ENCODE measurements at places on chromosomes 5 and 9. TPM values are rescaled to one million over a fixed set of nuclear protein-coding genes. Genes with fewer than 3 reads are reported as not detected.

DNA sequence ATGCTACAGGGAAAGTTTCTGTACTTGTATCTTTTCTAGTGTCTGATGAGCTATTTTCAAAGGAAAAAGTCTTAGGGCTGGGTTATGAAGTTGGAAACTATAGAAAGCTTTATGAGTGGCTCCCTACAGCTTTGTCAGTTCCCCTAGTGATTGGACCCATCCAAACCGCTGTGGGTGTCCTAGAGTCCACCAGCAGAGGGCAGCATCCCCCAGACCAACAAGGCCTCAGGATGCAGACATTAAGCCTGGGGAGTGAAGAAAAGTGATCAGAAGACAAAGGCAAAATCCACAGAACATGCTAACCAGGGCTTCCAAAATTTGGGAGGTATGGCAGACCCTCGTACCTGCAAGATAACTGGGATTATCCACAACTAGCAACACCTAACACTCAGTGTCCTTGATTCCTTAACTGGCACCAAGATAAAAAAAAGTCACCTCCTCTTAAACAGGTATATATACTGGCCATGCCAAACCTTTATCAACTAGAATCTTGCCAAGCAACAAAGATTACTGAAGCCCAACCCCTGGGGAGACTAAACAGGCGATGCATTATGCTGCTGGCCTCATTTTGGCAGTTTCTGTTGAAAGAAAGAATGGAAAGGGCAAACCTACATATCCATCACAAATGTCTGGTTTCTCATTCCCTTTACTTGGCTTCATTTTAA, 110.4 kb upstream of the NR5A1 start:
- DNase-seq = peak; percentile 75
- H3K36me3 ChIP-seq = no peaks in the 10 kb centered on the region
- no peaks in the 10 kb centered on the region for H3K4me1 ChIP-seq

DNA sequence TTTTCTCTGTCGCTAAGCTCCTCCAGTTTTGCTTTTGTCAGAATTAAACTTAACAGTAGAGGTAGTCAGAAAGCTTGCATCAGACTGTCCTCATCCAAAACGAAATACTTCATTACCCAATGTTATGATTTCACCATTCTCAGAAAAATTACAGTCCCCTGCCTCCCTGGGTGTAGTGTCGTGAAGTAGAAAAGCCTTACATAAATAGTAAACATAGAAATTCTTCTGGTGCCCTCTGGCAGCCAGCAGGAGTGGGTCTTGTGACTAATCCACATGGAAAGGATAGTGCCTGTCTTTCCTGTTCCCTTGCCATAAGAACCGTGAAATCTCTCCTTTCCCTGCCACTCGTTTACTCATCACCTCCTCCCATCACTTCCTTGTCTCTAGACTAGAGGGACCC, 230.6 kb downstream of the GNA14 start:
- H3K27me3 ChIP-seq = no peaks in the 10 kb centered on the region
- DNase-seq = no peak
- no peaks in the 10 kb centered on the region for H3K4me1 ChIP-seq
- no peak overlapping the region for H3K27ac ChIP-seq
- H3K36me3 ChIP-seq = peaks cover 2% of the 10 kb centered on the region

The SPATA31D4 gene
- total RNA-seq = not detected

DNA sequence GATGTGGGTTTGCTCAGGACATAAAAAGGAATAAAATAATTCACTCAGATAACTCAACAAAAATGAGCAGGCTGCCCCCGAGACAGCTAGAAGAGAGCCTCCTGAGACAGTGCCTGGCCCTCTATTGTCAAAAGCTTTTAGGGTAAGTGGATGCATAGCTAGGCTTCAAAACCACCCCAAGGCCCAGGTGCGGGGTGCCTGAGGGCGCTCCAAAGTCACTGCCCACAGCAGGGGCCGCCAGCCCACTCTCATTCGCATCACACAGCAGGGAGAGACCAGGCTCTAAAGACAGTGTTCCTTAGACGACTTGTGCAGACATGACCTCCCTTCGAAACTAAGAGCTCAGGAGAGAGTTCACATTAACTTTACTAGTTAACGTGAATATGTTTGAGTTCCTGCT, 271.5 kb downstream of the FSTL4 start:
- no peaks in the 10 kb centered on the region for H3K36me3 ChIP-seq
- peaks cover under 1% of the 10 kb centered on the region for H3K4me1 ChIP-seq
- H3K27me3 ChIP-seq = peaks cover 4% of the 10 kb centered on the region
- no peak for DNase-seq
- H3K27ac ChIP-seq = no peak overlapping the region
- H3K4me3 ChIP-seq = no peak overlapping the region

The LCN1 gene
- not detected for total RNA-seq

DNA sequence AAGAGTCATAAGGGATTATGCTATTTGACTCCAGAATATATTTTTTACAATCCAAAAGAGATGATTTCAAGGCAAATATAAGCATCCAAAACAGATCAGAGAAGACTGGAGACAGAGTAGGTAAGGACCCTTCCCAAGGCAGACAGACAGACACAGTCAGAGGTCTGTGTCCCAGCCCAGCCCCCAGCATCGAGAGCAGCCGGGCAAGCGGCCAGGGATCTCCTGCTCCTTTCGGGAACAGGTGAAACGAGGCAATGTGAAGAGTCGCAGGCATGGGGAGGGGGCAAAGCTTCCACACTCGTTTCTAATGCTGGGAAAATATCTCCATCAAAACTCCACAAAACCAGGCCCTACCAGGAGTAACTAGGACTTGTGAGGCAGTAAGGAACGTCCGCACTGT, 5.8 kb downstream of the PAEP start:
- H3K27ac ChIP-seq = no peak overlapping the region
- peaks cover 1% of the 10 kb centered on the region for H3K4me1 ChIP-seq
- no peak overlapping the region for H3K4me3 ChIP-seq
- peaks cover 11% of the 10 kb centered on the region for H3K27me3 ChIP-seq

- H3K27ac ChIP-seq = no peak overlapping the region
- no peak for DNase-seq
- H3K27me3 ChIP-seq = no peaks in the 10 kb centered on the region
These were observed 25.2 kb downstream of the SKP2 start for GRCh38 chr5:36177154-36177553.

GRCh38 chr9:14308853-14309145, 5.1 kb downstream of the NFIB start:
- H3K27me3 ChIP-seq = peaks cover 60% of the 10 kb centered on the region
- H3K4me1 ChIP-seq = peaks cover 10% of the 10 kb centered on the region
- no peak overlapping the region for H3K4me3 ChIP-seq
- peaks cover 9% of the 10 kb centered on the region for H3K36me3 ChIP-seq

GRCh38 chr9:30925126-30925525, 1459.3 kb upstream of the ACO1 start:
- no peak overlapping the region for H3K27ac ChIP-seq
- no peaks in the 10 kb centered on the region for H3K4me1 ChIP-seq
- no peak for DNase-seq
- H3K27me3 ChIP-seq = no peaks in the 10 kb centered on the region
- H3K36me3 ChIP-seq = no peaks in the 10 kb centered on the region

The PARP8 gene
- total RNA-seq = 96.2 TPM

The PLK2 gene
- 3.5 TPM for total RNA-seq

GRCh38 chr5:54095969-54096368, 214.4 kb downstream of the ARL15 start:
- H3K27me3 ChIP-seq = no peaks in the 10 kb centered on the region
- no peak for DNase-seq
- no peaks in the 10 kb centered on the region for H3K36me3 ChIP-seq
- no peak overlapping the region for H3K4me3 ChIP-seq

GRCh38 chr9:23232831-23233230, 593.2 kb downstream of the ELAVL2 start:
- H3K4me1 ChIP-seq = no peaks in the 10 kb centered on the region
- no peaks in the 10 kb centered on the region for H3K27me3 ChIP-seq
- DNase-seq = no peak
- H3K36me3 ChIP-seq = no peaks in the 10 kb centered on the region

The RALGDS gene
- total RNA-seq = 123 TPM

GRCh38 chr9:111527347-111527746, 2.4 kb downstream of the ZNF483 start:
- H3K4me3 ChIP-seq = no peak overlapping the region
- H3K4me1 ChIP-seq = peaks cover 30% of the 10 kb centered on the region
- peak overlapping the region; percentile 16 for H3K27ac ChIP-seq
- H3K36me3 ChIP-seq = peaks cover 37% of the 10 kb centered on the region
- H3K27me3 ChIP-seq = no peaks in the 10 kb centered on the region

DNA sequence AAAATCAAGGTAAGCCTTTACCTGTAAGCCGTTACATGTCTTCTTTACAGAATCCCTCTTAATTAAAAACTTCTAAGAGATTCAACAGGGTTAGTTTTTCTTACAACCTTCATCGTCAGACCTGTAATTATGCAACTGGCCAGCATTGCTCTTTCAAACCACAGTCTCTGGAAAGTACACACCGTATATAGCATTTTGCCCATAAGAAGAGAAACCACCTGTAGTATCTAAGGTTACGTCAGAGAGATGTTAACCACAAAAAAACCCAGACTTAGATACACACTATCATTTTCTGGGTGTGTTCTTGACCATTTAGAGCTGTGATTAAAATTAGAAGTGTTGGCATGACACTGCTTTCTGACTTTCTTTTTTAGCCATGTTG, 140.0 kb downstream of the MUSK start:
- H3K27me3 ChIP-seq = no peaks in the 10 kb centered on the region
- H3K4me3 ChIP-seq = no peak overlapping the region
- no peaks in the 10 kb centered on the region for H3K4me1 ChIP-seq
- no peak for DNase-seq
- H3K27ac ChIP-seq = no peak overlapping the region
- H3K36me3 ChIP-seq = no peaks in the 10 kb centered on the region

DNA sequence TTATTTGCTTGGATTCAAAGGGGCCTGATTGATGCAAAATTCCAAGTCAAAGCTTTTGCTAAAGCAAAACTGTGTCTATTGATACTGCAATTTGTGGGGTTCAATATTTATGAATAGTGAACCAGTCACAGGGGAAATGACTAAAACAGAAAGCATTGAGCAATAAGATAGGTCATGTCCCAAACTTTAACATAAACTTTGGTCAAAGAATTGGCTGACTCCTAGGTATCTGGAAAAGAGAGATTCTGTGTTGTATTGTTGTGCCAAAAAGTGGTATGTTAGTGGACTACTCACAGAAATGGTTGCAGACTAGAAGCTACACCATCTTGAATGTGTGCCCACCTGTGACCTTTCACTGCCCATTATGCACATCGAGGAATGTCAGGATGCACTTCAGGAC, 585.5 kb upstream of the RGMB start:
- no peaks in the 10 kb centered on the region for H3K36me3 ChIP-seq
- H3K27me3 ChIP-seq = no peaks in the 10 kb centered on the region
- DNase-seq = no peak
- H3K4me1 ChIP-seq = no peaks in the 10 kb centered on the region

The PFN3 gene
- not detected for total RNA-seq

- H3K27me3 ChIP-seq = peaks cover 4% of the 10 kb centered on the region
- peak overlapping the region; percentile 100 for H3K27ac ChIP-seq
- peaks cover 74% of the 10 kb centered on the region for H3K4me1 ChIP-seq
- peaks cover 23% of the 10 kb centered on the region for H3K36me3 ChIP-seq
- peak overlapping the region; percentile 99 for H3K4me3 ChIP-seq
These were observed 437 bp upstream of the TRIM41 start for GRCh38 chr5:181222630-181223057.

DNA sequence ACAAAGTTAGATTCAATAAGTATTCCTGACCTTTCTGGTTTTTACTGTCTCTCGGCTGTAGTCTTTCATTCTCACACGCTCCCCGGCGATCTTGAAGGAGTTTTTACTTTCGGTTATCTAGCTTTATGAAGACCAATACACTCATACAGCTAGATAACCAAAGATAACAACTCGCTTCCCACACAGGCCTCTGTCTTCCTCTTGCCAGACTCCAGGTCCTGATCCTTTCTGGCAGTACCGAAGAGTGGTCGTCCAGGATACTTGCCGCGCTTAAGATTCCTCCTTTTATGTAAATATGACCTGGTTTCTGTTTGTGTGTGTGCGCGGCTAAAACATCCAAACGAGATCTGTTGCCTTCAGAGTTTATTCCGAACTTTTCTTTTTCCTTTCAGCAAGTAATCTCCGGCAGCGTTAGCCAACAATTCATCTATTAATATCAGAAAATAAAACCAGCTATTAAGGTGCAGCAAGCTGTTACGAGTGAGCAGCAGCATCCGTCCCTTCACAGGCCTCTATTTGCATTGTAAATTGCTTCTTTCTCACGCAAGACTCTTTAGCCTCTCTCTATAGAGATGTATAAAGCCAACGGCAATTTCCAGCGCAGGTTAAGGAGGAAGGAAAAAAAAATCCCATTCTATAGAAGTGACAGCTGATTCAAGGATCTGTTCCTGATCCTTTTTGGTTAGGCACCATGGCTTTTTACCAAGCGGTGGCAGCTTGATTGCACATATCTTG, 216.1 kb downstream of the MEF2C start:
- no peak overlapping the region for H3K27ac ChIP-seq
- peak overlapping the region; percentile 71 for H3K4me3 ChIP-seq
- no peak for DNase-seq
- peaks cover 28% of the 10 kb centered on the region for H3K4me1 ChIP-seq
- no peaks in the 10 kb centered on the region for H3K36me3 ChIP-seq
- peaks cover 86% of the 10 kb centered on the region for H3K27me3 ChIP-seq

GRCh38 chr5:137735555-137736284, at the start of gene KLHL3:
Gene KLHL3, minus strand, starts transcription at chr5:137736089. Its CDS starts 443 bp downstream, at chr5:137735646.
- H3K27ac ChIP-seq = no peak within 1 kb of the TSS
- peak; percentile 31 for DNase-seq
- peaks cover 6% of the 10 kb centered on the region for H3K27me3 ChIP-seq
- H3K36me3 ChIP-seq = peaks cover 4% of the 10 kb centered on the region
- peaks cover 8% of the 10 kb centered on the region for H3K4me1 ChIP-seq
- H3K4me3 ChIP-seq = no peak within 1 kb of the TSS

DNA sequence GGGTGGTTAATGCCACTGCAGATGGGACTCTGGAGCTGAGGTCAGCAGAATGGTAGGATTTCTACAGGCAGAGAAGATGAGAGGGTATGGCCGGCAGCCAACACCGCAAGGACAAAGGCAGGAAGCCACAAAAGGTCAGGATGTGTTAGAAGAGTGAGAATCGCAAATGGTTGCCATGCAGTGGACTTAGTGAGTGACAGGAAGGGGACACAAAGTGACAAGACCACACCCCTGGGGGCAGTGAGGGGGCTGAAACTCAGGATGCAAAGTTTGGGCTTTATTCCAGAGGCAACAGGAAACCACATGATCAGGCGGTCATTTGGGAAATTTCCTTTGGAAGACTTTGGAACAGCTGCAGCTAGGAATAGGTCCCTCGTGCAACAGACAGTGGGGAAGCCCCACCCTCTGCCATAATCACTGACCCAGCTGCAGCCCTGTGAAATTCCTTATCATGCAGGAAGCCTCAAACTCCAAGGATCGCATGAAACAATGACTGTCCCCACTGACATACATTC, 14.2 kb upstream of the CCDC180 start:
- no peak overlapping the region for H3K4me3 ChIP-seq
- no peaks in the 10 kb centered on the region for H3K4me1 ChIP-seq
- peaks cover 28% of the 10 kb centered on the region for H3K36me3 ChIP-seq
- H3K27me3 ChIP-seq = no peaks in the 10 kb centered on the region
- no peak overlapping the region for H3K27ac ChIP-seq

DNA sequence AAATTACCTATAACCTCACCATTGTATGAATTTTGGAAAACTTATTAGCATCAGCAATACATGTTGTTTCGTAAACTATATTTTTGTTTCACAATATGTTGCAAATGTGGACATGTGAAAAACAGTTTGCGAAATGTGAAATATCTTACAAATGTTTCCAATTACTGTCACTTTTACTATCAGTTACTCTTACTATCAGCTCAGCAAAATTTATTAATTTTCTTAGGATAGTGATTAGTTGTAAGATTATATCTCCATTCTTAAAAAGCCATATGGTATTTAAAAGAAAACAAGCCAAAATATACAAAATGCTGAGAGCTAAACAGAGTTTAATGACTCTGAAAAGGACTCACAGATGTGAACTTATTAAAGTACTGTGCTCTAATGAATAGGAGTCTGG, 111.9 kb upstream of the LPAR1 start:
- no peaks in the 10 kb centered on the region for H3K36me3 ChIP-seq
- no peak overlapping the region for H3K4me3 ChIP-seq
- DNase-seq = no peak
- H3K27me3 ChIP-seq = no peaks in the 10 kb centered on the region
- no peaks in the 10 kb centered on the region for H3K4me1 ChIP-seq
